ENCODE measurements at places on chromosomes 13 and 19.
A peak's percentile ranks its signal among the peaks of the same experiment; 100 is the strongest.

DNA sequence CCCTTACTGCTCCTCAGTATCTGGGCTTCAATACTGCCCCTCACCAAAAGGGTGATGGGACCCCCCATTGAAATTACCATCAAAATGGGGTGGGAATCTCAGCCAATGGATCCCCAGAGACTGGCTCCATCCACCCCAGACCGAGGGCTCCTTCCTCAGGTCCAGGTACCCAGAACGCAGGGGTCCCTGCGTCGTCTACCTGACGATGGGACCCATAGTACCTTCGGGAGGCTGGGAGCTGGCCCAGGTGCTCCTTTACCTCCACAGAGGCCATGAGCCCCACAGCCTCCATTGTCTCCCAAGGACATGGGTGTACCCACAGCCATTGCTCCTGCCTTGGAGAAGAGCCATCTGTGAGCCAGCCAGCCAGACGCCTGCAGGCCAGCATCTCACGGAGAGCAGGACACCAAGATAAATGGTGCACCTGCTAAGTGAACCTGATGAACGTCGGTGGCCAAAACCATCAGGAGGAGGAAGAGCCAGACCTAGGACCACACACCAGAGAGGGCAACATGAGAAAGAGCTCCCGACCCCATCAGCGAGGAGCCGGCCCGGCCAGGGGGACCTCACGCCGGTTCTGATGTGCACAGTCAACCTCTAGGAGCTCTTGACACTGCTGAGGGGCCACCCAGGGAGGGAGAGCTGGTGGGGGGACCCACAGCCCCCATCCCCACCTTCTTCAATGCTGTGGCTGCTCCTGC lies 156.8 kb upstream of the SOX1 start:
- no peak for DNase-seq

DNA sequence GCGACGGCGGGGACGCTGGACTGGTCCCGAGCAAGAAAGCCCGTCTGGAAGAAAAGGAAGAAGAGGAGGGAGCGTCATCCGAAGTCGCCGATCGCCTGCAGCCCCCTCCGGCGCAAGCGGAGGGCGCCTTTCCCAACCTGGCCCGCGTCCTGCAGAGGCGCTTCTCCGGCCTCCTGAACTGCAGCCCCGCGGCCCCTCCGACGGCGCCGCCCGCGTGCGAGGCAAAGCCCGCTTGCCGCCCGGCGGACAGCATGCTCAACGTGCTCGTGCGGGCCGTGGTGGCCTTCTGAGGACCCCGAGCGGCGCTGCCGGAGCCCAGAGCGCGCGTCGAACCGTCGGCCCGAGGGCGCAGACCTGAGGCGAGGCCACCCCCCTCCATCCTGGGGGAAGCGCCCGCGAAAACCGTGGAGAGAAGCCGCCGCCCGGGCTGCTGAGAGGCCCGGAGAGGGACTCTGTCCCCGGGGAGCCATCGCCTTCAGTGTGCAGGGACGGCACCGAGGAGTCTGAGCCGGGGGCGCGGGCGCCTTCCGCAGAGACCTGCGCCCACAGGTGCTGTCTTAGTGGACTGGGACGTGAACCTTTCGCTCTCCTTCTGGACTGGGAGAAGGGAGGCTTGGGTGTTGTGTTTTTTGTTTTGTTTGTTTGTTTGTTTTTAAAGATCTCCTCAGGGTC lies 3.5 kb downstream of the IER2 start:
- DNase-seq = peak; percentile 41

DNA sequence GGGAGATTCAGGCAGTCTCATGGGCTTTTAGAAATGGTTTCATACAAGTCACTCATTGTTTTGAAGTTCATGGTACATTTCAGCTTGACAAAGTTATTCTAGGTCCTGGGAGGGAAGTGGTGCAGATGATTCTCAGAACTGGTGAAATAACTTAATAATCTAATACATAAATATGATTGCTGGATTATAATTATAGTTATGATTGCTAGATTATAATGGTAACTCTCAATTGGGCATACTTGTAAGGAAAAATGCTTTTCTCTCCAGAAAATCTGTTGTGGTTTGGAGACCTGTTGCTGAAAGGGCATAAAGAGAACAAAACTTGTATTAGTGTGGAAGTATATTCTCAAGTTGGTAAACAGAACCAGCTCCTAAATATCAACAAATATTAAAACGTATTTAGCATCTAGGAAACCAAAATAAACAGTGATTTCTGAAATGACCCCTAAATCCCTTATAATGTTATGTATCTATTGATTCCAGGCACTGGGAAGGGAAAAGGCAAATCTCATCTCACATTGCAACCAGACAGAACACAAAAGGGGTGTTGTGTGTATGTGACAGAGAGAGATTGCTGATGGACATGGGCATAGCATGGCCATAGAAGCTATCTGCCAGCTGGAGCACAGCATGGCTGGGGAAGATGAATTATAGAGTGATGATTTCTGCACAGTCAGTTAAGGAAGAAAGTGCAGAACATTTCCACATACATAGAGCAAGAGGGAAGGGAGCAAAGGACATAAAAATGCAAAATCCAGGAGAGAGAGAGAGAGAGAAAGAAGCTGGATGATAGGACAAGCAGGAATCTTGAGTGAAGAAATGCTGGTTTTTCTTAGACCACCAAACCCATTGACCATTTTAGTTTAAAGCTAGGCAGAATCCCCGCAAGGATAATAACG lies 87.1 kb upstream of the FRY start:
- no peak for DNase-seq

GRCh38 chr13:67632590-67632989 lies 402.5 kb upstream of the PCDH9 start:
- no peak for DNase-seq

Measured in natural killer cell (primary cell).